ENCODE measurements at places on chromosomes 2 and 18. TPM values are rescaled to one million over a fixed set of nuclear protein-coding genes. Genes with fewer than 3 reads are reported as not detected.

The CCDC68 gene
- 9.8 TPM for total RNA-seq

The PCARE gene
- not detected for total RNA-seq

The SERPINB11 gene
- not detected for total RNA-seq

The MPP4 gene
- total RNA-seq: not detected

DNA sequence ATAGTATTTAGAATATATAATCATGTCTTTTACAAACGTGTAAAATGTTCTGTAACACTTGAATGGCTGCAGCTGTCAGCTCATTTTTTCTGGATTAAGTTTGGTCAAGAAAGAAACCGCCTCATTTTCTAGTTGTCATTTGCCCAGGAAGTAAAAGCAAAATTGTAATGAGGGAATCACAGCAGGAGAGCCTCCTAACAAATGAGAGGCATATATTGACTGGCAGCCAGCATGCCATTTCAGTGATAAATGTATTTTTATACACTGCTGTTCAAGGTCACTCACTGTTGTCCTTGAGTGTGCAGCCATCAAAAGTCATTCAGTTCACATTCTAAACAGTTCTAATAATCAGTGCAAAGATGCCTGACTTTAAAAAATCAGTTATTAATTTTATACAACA is 144.3 kb upstream of the BOD1L2 start:
- DNase-seq: no peak

DNA sequence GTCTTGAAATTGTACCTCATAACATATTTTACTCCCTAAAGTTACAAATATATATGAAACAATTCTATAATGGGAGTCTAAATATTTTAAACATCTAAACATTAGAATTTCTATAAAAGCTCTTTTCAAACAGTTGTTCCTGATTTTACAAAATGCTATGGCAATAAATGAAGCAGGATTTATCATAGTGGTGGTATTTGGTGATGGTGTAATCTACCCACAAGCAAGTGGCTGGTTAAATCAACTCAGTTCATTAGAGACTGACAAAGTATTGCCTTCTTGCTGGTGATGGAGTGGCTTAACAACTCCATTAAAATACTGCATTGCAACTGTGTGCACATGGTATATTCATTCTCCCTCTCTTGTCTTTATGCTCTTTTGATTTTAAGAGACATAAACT is 138.9 kb downstream of the PMAIP1 start:
- no peak for DNase-seq

DNA sequence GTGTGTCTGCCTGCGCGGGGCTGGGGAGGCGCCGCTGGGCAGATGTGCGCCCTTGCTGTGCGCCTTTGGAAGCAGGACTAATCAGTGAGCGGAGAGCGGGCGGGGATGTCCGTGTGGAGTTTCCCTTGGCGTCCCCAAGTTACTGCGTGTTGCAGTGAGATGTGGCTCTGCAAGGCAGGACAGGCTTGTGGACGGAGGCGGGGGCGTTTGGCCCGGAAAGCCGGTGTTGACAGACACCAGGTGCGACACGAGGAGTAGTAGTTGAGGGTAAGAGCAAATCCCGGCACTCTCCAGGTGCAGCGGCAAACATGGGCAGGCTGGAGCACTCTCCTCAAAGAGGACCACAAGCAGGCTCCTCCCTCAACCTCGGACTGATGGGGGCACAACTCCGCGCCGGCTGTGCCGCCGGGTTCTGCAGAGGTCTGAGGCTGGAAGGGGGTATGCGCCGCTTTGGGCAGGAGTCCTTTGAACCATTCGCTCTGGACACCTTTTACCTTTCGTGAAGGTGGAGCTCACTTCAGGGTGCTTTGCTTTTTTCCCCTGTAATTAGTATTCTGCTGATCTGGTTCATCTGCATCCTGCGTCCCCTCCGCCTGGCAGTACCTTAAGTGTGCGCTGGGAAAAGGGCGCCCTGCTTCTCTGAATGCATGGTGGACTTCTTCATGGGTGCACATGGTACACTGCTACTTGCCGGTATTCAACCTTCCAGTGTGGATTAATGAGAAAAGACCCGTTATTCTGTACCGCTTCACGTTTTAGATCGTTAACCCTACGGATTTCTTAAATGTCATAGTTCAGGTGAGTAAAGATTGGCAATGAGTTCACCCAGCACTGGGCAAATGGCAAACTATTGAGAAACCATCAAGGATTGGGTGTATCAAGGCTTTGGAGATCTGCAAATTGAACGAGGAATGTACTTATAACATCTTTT is 608 bp downstream of the CDH7 start:
- no peak for DNase-seq

GRCh38 chr18:56517196-56517595 is 121.2 kb downstream of the TXNL1 start:
- DNase-seq: no peak

GRCh38 chr18:59921384-59921891 is 21.6 kb downstream of the PMAIP1 start:
- DNase-seq: no peak

DNA sequence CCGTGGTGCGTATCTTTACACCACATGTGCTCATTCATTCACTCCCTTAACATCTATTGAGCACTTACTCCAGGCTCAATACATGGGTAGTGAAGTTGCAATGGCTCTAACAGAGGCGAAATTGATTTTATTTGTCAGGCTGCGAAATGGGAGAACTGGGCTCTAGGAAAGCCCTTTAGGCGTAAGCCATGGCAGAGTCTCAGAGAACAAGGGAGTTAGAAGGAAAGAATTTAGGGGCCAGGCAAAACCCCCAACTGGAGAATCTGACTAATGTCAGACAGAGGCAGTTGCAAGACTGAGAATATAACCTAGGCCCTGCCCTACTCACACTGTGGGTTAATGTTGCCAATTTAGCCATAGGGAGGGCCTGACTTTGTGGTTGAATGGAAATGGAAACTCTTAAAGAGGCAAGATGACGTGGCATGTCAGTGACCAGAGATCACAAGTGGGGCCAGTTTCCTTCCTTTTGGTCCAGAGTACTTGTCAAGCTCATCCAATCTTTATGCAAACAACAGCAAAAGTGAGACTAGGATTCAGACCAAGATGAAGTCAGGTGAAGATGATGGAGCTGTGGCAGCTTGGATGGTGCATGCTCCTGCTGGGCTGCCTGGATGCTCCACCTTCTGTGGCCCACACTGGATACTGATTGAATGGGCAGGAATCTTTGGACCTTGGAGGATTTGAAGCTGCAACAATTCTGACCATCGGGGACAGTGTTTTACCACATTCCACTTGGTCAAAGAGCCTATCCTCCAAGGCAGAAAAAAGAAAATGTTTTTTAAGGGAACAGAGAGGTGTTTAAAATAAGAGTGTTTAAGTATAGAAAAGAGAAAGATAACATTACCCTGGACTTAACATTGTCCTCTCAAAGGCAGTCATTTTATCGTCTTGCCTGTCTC is 92.2 kb downstream of the CAPN13 start:
- no peak for DNase-seq

DNA sequence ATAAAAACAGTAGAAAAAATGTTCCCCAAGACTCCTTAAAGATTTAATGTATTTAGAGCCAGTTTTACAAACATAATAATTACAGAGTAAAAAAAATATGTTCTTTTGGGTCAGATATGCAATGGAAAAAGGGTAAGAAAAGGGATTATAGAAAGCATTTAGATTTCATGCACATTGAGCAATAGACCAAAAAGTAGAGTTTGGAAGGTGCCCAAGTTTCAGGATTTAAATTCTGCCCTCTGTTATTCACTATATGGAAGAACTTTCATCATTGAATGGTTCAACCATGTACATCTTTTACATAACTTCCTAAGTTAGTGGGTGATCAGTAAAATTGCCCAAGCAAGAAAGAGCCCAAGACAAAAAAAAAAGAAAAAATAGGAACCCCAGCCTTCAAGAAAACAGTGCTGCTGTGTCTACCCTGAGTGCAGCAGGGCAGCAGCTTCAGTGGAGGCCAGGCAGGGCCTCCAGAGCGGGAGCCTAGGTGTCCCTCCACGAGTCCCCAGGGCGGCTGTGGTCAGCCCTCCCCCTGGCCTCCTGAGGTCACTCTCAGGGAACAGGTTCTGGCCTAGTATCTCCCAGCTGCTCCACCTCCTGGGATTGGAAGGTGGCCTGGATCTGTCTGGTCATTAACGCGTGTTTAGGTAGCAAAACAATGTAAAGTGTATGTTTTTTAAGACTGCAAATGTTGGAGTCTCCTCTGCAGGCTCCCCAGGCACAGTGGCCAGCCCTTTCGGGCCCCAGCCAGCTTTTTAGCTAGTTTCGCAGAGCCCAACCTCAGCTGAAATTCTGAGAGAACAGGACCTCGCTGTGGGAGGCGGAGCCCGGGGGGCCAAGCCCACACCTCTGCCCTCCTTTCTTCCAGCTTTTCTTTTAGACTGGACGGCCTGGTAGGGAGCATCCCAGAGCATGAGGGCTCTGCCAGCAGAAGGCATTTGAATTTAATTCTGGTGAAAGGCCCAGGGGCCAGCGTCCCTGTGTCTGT is 77.3 kb downstream of the TEX51 start:
- DNase-seq: no peak

GRCh38 chr2:85596026-85596333 is 435 bp downstream of the RNF181 start:
- no peak for DNase-seq

- DNase-seq: no peak
Measured at GRCh38 chr18:11437046-11437445, 172.3 kb upstream of the SLC35G4 start.

- DNase-seq: no peak
Measured at GRCh38 chr18:74571895-74572680, 25.6 kb upstream of the ZNF407 start.

DNA sequence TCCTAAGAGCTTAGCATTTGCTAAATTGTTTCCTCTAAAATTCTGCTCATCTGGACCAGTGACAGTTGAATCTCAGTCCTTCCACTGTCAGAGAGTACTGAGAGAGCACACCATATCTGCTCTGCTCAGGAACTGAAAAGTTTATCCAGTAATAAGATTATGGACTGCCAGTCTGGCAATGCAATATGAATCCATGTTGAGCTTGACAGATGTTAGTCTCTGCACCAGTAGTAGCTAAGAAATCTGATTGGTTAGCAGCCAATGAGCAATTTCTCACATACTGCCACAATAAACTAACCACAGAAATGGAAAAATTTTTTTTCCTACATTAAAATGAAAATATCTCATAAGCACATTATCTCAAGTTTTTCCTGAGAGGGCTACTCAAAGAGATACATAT is 2.3 kb downstream of the PRKD3 start:
- DNase-seq: no peak

DNA sequence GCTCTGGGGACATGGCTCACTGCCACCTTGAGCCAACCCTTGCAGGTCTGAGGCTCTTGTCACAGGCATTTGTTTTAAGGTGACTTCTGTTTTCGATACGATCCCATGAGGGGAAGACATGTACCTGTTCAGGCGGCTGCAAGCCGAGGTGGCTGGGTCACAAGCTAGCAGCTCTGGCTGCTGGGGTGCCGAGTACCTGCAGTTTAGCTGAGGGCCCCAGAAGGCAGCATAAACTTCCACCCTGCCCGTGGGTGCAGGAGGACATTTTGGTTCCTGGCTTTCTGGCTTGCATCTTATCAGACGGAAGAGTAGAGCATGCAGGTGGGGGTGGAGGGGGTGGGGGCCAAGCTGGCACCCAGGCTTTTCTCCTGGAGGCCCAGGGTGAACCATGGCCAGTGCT is 28.4 kb downstream of the COA5 start:
- no peak for DNase-seq

DNA sequence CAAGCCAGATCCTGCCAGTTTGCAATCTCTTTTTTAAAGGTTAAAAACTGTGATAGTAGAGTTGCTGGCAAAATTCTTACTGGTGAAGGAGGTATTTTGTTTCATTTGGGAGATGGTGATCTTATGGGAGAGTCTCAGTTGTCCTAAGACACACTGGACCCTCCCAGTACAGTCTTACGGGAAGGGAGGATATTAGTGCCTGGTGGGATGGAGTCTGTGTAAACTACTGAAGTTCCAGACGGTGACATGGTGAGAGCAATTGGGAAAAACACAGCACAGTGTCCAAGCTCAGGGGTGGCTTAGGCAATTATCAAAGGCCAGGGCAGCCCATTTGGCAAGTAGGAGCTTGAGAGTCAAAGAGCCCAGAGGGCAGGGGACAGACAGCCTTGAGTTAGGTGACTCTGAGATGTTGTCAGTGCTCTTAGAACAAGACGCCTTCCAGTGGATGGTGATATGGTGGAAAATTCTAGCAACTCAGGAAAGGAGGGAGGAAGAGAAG is 143.7 kb upstream of the CCDC68 start:
- no peak for DNase-seq

DNA sequence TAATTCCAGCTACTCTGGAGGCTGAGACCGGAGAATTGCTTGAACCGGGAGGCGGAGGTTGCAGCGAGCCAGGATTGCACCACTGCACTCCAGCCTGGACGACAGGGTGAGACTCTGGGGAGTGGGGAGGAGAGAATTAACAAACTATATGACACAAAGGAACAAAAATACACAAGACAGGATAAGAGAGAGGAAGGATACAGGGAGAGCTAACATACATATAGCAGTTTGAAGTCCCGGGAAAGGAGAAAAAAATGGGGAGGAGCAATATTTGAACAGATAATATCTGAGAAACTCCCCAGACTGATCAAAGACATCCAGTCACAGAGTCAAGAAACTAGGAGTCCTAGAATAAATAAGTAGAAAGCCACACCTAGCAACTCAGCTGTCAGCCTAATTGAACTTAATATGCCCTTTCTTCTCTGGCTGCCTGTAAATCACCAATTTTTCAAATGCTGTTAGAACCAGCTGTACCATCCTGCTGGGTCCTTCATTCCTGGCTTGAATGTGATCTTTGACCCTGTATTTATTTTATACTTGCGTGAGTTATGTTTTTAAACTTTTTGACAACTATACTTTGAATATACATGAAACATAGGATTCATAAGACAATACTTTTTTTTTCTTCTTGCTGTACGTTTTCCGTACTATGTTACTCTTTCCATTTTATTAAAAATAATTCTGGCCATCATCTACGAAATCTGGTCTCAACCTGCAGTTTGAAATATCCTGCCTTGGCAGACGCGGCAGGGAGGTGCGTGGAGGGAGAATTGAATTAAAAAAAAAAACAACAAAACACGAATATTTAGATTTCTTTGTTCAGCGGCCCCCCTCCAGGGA is 876 bp upstream of the CYP27A1 start:
- DNase-seq: no peak

DNA sequence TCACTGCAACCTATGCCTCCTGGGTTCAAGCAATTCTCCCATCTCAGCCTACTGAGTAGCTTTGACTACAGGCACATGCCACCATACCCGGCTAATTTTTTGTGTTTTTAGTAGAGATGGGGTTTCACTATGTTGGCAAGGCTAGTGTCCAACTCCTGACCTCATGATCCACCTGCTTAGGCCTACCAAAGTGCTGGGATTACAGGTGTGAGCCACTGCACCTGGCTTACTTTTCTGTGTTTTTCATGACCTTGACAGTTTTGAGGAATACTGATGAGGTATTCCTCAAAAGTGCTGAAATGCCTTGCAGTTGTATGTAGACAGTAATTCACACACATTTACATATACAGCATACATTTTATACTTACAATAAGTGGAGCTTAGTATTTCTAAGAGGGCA is 126.1 kb downstream of the PHLPP1 start:
- DNase-seq: no peak

DNA sequence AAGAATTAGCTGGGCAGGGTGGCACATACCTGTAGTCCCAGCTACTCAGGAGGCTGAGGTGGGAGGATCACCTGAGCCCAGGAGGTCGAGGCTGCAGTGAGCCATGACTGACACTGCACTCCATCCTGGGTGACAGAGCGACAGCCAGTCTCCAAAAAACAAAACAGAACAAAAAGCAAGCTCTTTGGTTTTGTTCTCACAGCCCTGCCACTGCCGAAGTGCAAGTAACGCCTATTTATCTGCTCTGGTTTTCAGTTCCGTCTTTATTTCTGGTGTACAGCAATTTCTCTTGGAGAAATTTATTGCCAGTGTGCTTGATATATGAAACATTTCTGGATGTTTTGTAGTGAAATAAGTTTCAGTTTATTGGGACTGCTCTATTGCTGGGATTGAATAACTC is 61.9 kb downstream of the RAB10 start:
- no peak for DNase-seq
